ENCODE measurements at places on chromosomes 5 and 9.

- DNase-seq, result no peak
Measured at GRCh38 chr9:20326516-20326915, 295.8 kb downstream of the MLLT3 start.

DNA sequence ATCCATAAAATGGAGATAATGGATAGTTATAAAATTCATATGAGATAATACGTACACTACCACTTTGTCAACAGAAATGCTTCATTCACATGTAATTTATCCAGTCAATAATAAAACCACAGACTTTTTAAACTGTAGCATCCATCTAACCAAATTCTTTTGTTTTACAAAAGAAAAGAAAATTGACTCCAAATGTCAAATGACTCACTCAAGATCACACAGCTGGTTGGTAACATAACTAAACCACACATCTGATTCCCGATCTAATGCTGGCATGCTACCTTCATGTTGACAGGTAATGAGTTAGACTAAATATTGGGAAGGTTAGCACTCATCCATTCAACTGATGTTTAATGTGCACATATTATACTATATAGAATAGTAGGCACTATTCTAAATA is 4.9 kb downstream of the FRMD3 start:
- DNase-seq, result no peak

- DNase-seq, result no peak
Measured at GRCh38 chr5:176670449-176670848, 23.2 kb downstream of the TSPAN17 start.

GRCh38 chr5:82815871-82816270 is 261.3 kb downstream of the TMEM167A start:
- no peak for DNase-seq

- DNase-seq, result no peak
Measured at GRCh38 chr5:33800241-33800950, 91.4 kb downstream of the ADAMTS12 start.

DNA sequence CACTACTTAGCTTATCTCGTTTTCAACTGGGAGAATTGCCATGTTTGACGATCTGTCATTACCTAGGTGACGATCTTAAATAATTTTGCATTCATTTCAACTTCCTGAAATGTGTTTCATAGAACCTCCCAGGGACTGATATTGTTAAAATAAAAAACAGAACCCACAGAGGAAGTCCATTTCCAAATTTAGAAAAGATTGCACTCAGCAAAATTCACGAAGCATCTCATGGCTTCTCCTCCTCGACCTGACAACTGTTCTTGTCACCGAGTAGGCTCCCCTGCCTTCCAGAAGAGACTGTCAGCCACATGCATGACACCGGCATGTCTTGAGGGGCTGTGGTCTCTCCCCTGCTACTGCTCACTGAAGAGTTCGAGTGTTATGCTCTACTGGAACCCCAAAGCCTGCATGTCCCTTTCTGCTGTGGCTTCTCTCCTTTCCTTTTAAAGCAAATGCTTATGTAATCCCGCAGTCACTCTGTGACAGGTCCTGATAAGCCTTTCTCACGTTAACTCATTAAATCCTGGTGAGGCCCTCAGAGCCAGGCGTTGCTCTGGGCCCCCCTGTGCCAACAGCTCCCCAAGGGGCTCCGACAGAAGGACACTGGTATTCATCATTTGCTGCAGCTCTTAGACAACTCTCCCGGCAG is 26.8 kb upstream of the ANKRD33B start:
- DNase-seq, result no peak

Data from stimulated activated CD8-positive, alpha-beta memory T cell treated with anti-CD3 and anti-CD28 coated beads, Interleukin-7, amount 100 ng/mL, for 1 hour (primary cell).